ENCODE measurements at places on chromosomes 7 and 10.

- no peak for DNase-seq
These were observed 30.7 kb upstream of the HYCC1 start for GRCh38 chr7:23044581-23044980.

GRCh38 chr10:44863344-44864047 lies 47.6 kb upstream of the TMEM72 start:
- no peak for DNase-seq

DNA sequence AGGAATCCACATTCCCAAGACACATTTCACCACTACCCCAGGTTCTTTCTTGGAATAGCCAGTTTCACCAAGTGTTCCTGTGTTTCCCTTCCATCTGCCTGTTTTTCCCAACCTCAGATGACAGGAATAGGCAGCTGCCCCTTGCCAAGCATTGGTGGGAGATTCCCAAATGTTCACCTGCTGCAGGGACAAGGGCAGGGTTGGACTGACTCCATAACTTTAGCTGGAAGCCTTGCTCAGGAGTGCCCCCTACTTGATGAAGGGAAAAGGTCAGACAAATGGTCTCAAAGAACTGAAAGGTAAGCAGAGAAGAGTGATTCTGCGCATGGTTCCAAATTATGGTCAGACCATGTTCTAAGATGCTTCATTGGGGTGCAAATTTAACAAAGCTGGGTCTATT lies 45.1 kb upstream of the LYZL1 start:
- DNase-seq, result no peak

GRCh38 chr7:120941064-120941463 lies 9.5 kb upstream of the ING3 start:
- no peak for DNase-seq

DNA sequence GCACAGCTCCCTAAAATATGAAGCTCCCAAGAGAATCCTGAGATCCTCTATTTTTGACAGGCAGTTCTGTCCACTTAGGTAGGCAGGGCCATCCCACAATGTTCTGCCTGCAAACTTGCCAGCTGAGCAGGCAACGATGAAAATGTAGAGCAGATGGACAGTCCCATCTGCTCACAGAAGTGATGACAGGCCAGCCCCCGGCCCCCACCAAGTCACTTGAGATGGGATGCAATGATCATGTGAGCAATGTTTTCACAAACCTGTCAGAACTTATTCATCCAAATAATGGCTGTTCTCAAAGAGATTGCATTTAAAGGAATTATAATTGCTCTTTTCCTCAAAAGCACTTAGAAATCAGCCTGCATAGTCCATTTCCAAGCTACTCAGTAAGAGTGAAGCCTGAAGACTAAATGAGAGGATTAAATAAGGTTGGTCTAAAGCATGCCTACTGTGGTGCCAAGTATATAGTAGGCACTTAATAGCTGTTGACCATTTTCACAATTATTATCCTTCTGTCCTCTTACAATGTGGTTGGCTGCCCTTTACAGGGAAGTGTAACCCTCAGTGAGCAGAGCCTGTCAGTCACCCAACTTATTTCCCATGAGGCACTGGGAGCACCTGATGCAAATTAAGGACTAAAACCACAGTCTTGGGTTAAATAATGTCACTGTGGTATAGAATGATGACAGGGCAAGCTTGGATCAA lies 301.2 kb downstream of the FGFR2 start:
- no peak for DNase-seq

- no peak for DNase-seq
These were observed 252.6 kb downstream of the DOCK4 start for GRCh38 chr7:111953611-111954010.

GRCh38 chr10:63702092-63702491 lies 180.9 kb downstream of the REEP3 start:
- no peak for DNase-seq

DNA sequence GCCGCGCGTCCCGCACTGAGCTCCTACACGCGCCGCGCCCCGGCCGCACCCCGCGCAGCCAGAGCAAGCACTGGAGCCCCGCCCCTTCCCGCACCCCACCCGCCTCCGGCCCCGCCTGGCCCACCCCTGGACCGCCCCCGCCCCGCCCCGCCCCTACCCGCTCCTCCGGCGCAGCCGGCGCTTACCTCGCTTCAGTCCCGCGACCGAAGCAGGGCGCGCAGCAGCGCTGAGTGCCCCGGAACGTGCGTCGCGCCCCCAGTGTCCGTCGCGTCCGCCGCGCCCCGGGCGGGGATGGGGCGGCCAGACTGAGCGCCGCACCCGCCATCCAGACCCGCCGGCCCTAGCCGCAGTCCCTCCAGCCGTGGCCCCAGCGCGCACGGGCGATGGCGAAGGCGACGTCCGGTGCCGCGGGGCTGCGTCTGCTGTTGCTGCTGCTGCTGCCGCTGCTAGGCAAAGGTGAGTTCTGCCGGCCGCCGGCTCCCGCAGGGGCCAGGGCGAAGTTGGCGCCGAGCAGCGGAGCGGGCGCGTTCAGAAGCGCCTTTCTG lies at the start of gene RET:
Gene RET (plus strand): TSS at position 194 of the 545 bp plus-strand sequence. CDS start 190 bp downstream, at position 384.
- DNase-seq, result no peak

- no peak for DNase-seq
These were observed at the start of gene KCND2 for GRCh38 chr7:120272701-120273475. Gene KCND2, plus strand, starts transcription at chr7:120273175.

- DNase-seq, result no peak
These were observed 67.3 kb upstream of the KLF6 start for GRCh38 chr10:3852147-3852904.

GRCh38 chr7:90111-91063 lies 102.0 kb upstream of the FAM20C start:
- no peak for DNase-seq

- no peak for DNase-seq
These were observed 1.1 kb downstream of the ZSWIM8 start for GRCh38 chr10:73786512-73786885.

GRCh38 chr10:118915161-118915560 lies 114.4 kb upstream of the NANOS1 start:
- DNase-seq, result no peak

GRCh38 chr7:47741984-47742383 lies 160.1 kb upstream of the TNS3 start:
- no peak for DNase-seq

DNA sequence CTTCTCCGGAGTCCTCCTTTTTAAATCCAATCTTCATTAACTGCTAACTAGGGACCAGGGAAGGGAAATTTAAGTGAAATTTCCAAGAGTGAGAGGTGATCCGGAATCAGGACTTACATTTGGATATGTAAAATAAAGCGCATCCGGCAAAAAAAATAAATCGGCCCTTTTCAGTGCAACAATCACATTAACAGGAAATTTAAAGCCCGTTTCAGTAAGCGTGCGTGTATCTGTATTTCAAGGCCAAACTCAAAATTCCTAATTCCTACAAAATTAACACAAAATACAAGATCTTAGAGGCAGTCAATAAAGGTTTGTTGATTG lies 771 bp downstream of the DNAJC9 start:
- DNase-seq, result no peak

GRCh38 chr10:109411917-109412316 lies 511.4 kb downstream of the XPNPEP1 start:
- DNase-seq, result no peak

- no peak for DNase-seq
These were observed 239.4 kb downstream of the ELFN1 start for GRCh38 chr7:1909476-1909875.

- no peak for DNase-seq
These were observed 12.3 kb upstream of the OGA start for GRCh38 chr10:101830322-101831168.

GRCh38 chr10:113802997-113803396 lies 50.9 kb downstream of the DCLRE1A start:
- no peak for DNase-seq

DNA sequence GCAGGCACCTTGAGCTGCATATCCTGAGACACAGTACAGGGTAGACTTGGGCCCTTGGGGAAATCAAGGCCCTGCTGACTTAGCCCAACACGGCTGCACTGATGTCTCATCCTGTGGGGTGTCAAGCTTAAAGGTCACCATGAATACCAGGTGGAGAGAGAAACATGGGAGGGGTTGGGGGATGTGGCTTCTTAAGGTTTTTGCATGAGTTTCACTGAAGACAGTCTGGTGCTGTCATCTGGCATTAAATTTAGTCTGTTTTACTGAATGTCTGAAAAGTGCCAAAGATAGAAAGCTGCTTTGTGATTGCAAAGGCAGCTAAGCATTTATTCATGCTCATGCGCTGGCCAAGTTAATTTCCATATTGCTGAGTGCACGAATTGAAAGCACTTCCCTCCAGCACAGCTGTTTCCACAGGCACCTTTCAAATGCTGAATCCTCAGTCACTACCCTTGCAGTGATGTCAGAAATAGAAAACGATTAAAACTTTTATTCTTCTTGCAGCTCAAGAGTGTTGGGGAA lies 102.1 kb downstream of the OSBPL3 start:
- no peak for DNase-seq

DNA sequence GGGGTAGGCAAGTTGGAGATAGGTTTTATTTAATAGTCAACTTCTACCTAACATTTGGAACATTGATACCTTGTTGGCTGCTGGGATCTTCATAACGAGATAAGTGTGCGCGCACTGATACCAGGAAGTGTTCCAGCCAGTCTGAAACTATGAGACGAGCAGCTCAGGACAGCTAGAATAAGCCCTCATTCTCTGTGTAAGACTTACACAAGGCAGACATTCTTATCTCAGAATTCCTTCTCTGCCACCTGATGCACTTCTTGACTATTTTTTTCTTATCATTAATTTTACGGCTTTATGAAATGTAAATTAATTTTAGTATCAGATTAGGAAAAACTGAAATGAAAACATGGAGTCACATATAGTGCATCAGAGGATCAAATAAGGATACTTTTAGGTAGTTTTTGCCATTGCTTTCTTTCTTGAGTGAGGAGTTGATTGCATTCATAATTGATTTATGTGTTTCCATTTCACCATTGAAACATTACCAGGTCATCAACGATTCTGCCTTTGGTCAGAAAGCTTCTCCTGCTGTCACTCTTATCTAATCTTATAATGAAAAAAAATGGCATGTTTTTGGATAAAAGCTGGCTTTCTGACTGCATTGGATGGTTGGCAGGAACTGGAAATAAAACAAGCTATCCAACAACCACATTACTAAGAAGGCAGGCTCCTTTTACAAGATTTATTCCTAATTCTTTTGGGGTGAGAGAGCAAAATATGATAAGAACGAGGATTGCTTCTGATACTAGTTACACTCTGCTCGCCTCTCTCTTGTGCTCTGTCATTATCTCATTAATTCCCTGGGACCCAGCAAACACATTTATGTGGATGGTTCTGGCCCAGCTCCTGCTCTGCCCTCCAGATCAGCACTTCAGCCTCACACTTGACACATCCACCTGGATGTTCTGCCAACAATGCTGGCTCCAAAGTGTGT lies 40.4 kb upstream of the ABCB5 start:
- no peak for DNase-seq

- DNase-seq, result no peak
These were observed 724.2 kb downstream of the SORCS1 start for GRCh38 chr10:106440355-106440754.

- no peak for DNase-seq
These were observed 235.7 kb downstream of the PRPF18 start for GRCh38 chr10:13822490-13822889.

GRCh38 chr10:20740120-20740519 lies 157.0 kb downstream of the NEBL start:
- DNase-seq, result no peak

DNA sequence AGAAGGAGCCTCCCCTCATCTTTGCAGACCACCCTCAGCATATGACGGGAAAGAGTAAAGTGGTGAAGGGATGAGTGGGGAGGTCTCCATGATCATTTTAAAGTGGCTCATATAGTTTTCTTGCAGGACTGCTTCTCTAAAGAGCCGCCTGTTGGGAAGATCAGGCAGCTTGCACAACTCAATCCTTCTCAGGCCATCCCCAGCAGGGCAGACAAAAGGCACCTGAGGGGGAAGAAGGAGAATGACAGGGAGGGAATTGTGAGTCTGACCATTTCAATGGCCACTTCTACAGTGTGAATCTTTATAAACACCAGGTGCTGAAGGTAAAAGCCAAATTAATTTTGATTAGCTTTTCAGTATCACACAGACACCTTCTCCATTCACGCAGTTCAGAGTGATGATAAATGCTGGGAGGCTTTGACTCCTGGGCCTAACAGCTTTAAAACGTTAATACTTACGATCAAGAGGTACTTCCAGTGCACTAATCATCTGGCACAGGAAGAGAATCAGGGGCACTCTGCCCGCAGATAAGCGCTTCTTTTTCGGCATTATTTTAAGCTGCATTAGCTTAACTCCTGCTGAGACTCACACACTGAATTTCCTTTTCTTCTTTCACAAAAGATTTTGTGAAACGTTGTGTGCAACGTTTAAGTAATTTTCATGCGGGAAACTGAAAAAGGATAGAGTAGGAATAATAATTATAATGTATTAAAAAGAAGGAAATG lies 109.5 kb upstream of the LAMB4 start:
- no peak for DNase-seq

- no peak for DNase-seq
These were observed 8.5 kb downstream of the CASP2 start for GRCh38 chr7:143296686-143297085.

GRCh38 chr10:102948176-102948575 lies 30.1 kb downstream of the CNNM2 start:
- DNase-seq, result no peak

DNA sequence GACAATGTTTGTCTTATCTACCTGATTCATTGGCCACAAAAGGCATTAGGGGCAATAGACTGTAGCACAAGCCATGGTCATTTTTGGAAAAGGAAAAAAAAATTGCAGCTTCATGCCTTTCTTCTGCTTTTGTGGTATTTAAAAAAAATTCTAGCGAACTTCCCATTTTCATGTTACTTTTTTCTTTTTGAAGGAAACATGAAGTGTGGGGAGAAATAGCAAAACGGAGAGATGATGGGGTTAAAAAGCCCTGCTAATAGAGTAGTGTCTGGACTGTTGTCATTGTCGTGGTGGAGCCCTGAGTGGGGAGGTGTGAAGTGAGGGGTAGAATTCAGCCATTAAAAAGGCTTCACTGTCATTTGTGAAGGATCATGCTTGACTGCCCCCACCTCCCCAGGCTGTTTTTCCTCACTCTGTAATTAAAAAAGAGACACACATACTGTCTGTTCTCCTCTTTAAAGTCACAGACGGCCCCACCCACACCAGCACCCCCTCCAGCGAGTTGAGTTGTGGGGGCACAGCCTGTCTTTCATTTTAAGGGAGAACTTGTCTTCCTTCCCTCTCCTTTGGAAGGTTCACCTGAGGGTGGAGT lies 272.4 kb downstream of the CREB5 start:
- DNase-seq, result no peak

All from cortex of kidney (tissue), 1 donor.